ENCODE measurements at places on chromosomes 11 and 22.

GRCh38 chr11:61716478-61717285, 35.8 kb upstream of the MYRF start:
- DNase-seq: no peak

DNA sequence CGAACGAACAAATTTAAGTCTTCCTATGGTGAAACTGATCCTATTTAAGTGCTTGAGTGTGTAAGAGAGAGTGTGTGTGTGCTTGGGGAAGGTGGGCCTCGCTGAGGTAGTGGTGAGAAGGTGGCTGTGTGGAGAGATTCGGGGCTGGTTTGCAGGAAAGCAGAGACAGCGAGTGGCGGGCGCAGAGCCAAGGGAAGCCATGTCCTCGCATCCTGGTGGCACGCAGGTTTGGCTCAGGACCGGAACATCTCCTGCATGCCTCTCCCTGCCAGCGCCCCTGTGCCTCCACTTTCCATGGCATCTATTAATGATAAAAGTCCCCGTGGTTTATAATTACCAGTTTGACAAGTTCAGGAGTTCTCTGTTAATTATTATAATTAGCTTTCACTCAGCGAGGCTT, 383.1 kb upstream of the CADM1 start:
- DNase-seq: no peak

DNA sequence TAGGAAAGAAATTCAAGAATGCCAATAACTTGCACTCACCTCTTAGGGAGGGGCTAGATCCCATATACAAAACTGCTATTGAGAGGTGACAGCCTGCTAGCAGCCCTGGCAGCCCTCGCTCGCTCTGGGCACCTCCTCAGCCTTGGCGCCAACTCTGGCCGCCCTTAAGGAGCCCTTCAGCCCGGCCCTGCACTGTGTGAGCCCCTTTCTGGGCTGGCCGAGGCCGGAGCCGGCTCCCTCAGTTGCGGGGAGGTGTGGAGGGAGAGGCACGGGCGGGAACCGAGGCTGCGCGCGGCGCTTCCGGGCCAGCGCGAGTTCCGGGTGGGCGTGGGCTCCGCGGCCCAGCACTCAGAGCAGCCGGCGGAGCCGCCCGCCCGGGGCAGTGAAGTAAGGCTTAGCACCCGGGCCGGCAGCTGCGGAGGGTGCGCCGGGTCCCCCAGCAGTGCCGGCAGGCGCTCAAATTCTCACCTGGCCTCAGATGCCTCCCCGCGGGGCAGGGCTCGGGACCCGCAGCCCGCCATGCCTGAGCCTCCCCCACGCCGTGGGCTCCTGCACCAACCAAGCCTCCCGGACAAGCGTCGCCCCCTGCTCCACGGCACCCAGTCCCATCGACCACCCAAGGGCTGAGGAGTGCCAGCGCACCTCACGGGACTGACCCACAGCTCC, 329.9 kb downstream of the FAM181B start:
- DNase-seq: no peak

DNA sequence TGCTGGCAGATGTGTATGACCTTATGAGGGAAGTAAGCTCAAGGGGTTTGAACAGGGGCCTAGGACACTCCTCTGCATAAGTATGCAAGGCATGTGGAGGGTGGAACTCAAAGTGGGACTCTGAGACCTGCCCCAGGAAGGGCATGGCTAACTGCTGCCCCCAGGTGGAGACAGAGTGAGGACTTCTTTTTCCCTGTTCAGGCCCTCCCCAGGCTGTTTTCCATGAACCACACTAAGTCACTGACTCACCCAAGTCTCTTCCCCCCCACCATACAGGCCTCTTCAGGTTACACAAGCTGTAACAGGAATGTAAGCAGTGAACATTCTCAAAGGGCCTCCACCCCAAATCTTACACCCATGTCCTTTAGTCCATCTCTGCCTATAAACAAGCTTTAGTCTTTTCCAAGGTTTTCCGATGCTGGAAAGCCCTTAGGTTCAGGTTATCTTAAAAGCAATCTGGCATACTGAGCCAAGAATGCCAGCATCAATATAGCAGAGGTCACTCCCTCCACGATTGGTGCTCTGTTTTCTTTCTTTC, 13.1 kb downstream of the EEF1G start:
- DNase-seq: no peak

GRCh38 chr22:25750569-25751173, 8.7 kb downstream of the MYO18B start:
- no peak for DNase-seq
